ENCODE measurements at places on chromosomes 1 and 21.

DNA sequence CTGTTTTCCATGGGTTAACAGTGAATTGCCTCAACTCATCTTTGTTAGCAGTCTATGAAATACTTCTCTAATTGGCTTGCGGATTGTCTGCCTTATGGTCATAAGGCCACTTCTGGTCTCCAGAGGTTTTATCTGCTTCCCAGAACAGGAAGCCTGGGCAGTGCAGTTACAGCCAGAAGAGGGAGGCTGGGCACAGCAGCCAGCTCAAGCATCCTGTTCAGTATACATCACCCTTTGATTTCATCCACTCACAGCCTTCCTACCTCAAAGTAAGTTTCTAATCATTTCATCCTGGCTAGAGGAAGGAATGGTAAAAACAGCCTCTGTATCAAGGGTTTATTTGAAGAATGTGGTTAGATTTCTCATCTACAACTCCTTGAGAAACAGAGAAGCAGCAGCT, 311.5 kb upstream of the DEPDC1 start:
- DNase-seq: no peak

- DNase-seq: no peak
Observed at GRCh38 chr21:42478504-42478903, 17.5 kb downstream of the RSPH1 start.

GRCh38 chr1:236287757-236288619, 6.2 kb upstream of the ERO1B start:
- DNase-seq: peak; percentile 87

- peak; percentile 70 for DNase-seq
Observed at GRCh38 chr1:17538428-17539117, 925 bp upstream of the ARHGEF10L start.

DNA sequence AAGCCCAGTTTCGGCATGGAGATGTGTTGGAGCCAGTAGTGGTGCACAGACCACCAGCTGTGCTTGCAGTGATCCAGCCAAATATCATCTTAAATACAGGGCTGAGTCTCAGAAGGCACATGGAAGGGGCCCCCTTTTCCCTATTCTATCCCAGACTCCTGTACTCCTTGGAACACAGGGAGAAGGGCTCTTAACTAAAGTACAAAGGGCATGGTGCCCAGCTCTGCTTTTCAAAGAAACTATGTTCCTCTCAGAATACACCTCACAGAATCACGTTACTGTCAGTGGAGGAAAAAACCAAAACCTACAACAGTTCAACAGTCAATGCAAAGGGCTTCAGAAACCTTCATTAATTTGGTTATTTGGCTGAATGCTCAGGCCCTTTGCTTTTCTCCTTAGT, 180.6 kb upstream of the C1orf105 start:
- DNase-seq: no peak

DNA sequence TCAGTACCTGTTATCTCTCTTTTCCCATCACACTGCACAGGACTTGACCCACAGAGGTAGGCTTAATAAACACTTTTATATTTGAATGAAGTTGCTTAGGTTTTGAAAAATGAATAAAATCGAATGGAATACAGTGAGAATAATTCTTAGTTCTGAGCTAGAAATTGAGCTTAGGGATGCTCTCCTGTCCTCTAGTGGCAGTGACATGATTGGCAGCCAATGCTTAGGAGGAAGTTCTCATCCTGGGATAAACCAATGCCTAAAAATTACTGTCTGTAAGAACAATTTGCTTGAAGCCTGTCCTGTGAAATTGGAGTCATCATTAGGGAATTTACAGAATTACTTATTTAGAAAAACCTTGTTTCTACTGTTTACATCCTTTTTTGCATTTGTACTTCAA, 21.3 kb upstream of the CYP4X1 start:
- no peak for DNase-seq

DNA sequence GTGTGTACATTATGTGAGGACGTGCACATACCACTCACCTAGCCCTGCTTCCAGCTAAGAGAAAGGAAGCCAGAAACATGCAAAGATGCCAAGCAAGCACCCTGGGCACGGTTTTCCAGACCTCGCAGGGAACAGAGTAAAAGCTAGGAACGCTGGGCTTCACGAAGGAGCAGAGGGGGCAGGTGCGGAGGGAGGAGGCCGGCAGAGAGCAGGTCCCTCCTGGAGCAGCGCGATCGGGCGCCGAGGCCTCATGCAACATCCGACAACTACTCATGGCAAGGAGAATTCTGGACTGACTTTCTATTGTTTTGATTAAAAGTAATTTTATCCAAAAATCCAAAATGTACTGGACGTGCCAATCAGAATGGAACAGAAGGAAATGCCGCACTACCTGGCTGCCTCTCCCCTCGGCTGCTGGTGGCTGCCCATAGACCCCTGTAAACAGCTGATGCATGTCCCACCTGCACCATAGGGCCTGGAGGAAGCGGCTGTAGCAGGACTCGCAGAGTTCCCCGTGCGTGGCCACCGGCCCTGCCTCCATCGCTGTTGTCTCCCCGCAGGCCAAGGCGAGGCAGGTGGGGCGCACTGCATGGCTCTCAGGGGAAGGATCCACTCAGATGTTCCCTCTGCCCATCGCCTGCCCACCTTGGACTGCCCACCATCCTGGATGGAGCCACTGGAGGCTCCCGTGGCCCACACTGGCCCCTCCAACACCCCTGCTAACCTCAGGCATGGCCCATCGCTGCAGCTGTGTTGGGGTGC, 93.5 kb downstream of the WDR4 start:
- DNase-seq: no peak

- DNase-seq: no peak
Observed at GRCh38 chr1:80918380-80918779, 882.4 kb upstream of the ADGRL2 start.

DNA sequence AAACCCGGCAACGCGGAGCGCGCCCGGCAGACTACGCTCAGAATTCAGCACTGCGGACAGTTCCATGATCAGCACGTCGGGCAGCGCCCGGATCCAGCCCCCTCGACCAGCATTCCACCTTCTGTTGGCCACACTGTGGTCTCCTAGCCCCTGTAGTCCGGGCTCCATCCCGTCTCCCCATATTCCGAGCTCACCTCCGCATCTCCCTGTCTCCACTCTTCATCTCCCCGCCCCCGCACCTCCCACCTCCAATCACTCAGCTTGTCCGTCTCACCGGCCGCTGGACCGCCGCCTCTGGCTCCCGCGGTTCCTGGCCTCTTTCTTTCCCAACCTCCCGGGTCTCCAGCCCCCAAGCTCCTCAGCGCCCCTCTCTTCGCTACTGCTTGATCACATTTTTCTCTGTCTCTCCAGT, 500 bp downstream of the EPHA10 start:
- DNase-seq: peak; percentile 7

DNA sequence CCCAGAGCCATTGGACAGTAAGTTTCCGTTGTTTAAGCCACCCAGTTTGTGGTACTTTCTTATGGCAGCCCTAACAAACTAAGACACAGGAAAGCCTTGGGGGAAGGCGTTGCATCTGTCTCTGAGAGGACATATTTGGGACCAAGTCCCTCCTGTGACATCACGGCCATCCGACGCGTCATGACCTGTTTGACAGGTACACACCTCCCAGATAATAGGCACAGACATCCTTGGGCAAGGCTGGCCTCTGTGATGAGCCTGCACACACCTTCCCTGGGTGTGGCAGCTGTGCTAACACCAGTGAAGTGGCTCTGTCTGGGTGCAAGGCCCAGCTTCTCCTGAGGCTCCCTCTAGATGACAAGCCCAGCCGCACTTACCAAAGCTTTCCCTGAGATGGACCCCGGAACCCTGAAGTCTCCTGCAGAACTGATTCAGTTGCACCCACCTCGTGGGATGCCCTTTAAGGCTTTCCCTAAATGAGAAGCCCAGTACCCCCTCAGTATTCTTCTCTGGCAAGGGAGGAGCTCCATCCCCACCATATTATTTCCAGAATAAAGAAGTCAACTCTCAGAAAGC, 136.5 kb downstream of the ZSCAN20 start:
- no peak for DNase-seq

GRCh38 chr1:195481293-195481692, 1126.9 kb downstream of the KCNT2 start:
- DNase-seq: no peak

DNA sequence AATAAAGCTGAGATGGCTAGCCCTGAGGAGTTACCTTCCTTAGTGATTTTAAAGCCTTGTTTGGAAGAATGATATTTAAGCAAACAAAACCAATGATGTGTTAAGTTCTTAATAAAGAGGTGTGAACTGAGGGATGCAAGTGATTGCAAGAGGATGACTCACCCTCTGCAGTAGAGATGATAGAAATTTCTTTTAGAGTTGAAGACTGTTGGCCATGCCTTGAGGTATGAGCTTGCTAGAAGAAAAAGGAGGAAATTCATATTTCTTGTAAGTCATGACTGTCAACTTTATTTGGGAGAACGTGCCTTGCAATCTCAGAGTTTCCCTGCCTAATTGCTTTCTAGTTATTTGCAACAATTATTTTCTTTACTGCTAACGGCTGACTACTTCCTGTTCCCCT, 94.7 kb downstream of the PLA2G4A start:
- no peak for DNase-seq

All from NCI-H146 (cell line).